Activated CD4-positive, alpha-beta T cell treated with anti-CD3 and anti-CD28 coated beads for 1 hour (primary cell): ENCODE measurements at places on chromosomes 5 and 9.

- DNase-seq, result no peak
Observed at GRCh38 chr5:73663161-73663859, 37.3 kb downstream of the ARHGEF28 start.

DNA sequence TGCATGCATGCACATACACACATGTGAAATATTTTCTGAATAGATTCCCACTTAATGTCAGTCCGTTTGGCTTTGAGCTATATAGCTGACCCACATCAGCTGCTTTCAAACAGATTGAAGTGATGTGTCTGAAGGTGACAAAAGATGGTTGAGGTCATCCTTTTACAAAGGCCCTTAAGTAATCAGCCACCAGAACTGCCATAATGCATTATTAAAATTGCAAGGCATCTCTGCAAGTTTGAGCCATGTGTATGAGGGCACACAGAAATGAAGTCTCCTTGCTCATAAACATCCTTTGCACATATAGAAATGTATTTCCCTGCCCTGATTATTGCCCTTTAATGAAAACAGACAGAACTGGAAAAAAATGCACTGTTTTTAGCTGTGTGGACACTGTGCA is 1043.0 kb upstream of the C9orf72 start:
- DNase-seq, result no peak

- no peak for DNase-seq
Observed at GRCh38 chr5:170388818-170389549, at the start of gene KCNMB1. KCNMB1 (minus strand) TSS chr5:170389367; CDS start chr5:170385447, 3,920 bp downstream.

DNA sequence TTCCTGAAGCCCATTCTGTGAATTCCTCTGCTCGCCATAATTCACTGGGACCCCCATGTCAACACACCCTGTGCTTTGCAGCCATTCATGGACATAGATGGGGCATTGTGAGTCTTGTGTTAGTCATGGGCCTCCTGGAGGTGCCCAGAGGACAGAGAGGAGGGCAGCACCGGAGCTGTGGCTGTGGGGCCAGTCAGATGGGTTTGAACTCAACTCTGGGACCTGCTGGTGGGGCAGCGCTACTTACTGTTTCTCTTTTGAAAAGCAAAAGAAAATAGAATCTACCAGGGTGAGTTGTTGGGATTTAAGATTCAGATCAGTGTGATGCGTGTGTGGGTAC is 11.3 kb upstream of the EXOC3 start:
- DNase-seq, result no peak

DNA sequence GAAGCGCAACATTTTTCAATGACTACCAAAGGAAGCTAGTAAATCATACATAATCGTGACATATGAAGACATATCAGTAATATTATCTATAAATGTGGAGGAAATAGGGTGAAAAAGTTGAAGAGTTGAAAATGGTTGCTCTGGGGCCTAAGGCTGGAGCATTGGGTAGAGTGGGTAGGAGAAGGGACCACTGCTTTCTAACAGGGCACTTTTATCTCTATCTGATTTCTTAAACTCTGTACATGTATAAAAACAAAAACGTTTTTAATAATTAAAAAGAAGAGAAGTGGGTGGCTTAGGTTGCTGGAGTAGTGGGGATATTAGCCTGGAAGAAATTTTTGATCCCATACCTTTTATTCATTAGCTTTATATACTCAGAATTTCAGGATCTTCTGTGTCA is 44.2 kb upstream of the ITGA1 start:
- no peak for DNase-seq

DNA sequence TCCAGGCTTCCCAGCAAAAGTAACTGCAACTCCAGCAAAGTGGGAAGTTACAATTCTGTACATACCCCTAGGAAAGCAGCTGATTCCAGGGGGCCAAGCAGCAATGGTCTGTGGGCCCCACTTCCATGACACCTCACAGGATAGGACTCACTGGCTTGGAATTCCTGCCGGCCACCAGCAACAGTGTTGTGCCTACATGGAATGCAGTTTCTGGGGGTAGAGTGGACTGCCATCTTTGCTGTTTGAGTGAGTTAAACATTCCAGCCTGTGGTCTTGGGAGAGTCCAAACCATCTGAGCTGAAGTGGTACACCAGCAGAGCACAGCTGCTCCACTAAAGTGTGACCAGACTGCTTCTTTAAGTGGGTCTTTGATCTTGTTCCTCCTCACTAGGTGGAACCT is 13.4 kb upstream of the FBN2 start:
- no peak for DNase-seq

DNA sequence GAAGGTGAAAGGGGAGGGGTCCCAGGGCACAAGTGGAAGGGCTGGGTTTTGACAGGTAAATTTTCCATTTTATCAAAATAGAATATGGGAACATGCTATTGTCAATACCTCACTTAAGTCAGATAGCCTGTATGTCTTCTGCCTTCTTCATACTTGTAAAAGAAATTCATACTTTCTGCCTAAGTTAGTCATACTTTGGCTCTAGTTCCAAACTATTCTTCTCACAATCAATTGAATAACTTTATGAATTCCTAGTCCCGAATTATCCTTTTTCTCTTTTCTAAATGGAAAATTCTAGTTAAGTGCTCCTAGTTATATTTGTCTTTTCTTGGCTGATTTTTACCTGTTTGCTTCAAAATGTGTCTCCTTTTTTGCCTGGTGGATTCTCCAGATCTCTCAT is 271.4 kb downstream of the CSNK1G3 start:
- DNase-seq, result no peak

GRCh38 chr9:92425474-92425873 is 1.2 kb upstream of the OMD start:
- DNase-seq, result no peak

GRCh38 chr9:30900706-30901105 is 1483.7 kb upstream of the ACO1 start:
- no peak for DNase-seq

- no peak for DNase-seq
Observed at GRCh38 chr9:106228861-106229260, 534.5 kb downstream of the TMEM38B start.

DNA sequence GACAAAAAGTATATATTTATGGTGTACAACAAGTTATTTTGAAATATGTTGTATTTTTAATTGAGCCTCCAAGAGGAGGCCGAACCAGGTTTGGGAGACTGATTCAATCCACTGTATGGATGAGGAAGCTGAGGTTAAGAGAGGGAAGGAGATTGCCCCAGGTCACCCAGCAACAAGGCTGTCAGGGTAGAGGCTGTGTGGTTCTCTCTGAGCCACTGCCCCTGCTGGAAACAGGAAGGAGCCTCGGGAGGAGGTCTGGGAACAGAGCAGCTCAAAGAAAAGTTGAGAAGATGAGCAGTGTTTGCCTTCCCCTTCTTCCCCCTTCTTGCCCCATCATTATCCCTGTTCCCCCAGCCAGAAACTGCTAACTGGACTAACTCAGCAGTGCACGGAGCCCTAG is 6.6 kb upstream of the FAT2 start:
- DNase-seq, result no peak

DNA sequence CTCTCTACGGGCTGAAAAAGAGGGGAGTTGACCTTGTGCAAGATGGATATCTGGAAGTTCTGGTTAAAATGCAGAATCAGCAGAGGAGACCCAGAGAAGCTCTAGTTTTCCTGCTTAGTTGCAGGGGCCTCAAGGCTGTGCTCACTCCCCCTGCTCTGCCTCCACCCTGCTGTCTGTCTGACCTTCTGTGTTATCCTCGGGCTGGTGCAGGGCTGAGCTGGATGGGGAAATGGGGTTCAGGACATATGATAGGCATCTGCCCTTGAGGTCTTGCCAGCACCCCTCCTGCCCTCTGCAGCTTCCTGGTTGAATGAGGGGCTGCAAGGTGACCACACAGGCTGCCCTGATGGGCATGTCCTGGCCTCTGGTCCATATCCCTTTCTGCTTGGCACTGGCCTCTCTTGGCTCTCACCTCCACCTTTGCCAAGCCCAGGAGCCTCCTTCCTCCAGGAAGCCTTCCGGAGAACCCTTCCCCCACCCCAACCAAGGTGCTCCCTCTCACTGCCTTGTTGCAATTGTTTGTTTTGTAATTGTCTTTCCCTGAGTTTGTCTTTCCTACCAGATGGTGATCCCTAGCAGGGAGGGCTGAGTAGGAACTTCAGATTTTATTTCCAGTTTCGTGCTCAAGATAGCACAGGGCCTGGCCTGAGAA is 1.3 kb downstream of the TMEM268 start:
- no peak for DNase-seq

DNA sequence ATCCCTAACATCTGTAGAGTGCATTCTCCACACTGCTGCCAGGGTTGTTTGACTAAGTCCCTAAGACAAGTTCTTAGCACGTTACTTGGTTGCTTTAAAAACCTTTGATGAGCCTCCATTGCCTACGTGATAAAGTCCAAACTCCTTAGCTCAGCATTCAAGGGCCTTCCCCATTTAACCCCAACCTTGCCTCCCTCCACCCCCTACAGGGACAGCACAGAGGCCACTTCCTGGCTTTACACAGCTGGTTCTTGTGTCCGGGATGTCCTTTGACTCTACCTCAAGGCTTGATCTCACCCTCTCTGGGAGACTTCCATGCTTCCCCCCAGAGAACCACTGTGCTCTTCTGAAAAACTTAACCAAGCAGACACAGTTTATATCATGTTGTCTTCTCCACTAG is 29.4 kb downstream of the FAM240B start:
- no peak for DNase-seq

- peak; percentile 53 for DNase-seq
Observed at GRCh38 chr5:172714491-172715420, 56.2 kb downstream of the DUSP1 start.

- DNase-seq, result no peak
Observed at GRCh38 chr5:110414360-110414759, 312.1 kb downstream of the TMEM232 start.

- no peak for DNase-seq
Observed at GRCh38 chr9:106456581-106456980, 406.4 kb upstream of the ZNF462 start.

- DNase-seq, result no peak
Observed at GRCh38 chr9:87372356-87372851, 125.3 kb upstream of the DAPK1 start.

DNA sequence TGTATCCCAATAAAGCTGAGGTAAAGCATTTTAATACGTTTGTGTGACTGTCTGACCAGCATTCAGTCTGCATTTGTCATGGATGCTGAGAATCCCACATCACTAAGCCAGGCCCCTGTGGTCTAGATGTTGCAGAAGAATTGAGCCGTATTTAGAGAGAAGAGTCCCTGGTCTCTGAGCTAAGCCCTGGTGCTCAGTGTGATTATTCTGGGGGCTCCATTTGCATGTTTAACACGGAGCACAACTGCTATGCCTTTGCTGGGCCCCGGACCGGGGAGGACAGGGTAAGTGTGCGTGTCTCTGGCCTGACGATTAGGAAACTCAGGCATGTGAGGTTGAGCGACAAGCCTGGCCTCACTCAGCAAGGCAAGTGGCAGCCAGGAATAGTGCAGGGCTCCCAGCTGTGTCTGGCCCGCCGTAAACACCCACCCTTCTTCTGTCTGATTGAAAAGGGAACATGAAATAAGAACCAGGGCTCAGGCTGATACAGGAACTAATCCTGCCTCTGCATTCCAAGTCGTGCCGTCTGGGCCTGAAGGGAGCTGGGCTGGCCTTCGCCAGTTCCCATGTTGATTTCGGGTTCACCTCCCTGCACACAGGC is 22.3 kb downstream of the FAM78A start:
- DNase-seq, result no peak

DNA sequence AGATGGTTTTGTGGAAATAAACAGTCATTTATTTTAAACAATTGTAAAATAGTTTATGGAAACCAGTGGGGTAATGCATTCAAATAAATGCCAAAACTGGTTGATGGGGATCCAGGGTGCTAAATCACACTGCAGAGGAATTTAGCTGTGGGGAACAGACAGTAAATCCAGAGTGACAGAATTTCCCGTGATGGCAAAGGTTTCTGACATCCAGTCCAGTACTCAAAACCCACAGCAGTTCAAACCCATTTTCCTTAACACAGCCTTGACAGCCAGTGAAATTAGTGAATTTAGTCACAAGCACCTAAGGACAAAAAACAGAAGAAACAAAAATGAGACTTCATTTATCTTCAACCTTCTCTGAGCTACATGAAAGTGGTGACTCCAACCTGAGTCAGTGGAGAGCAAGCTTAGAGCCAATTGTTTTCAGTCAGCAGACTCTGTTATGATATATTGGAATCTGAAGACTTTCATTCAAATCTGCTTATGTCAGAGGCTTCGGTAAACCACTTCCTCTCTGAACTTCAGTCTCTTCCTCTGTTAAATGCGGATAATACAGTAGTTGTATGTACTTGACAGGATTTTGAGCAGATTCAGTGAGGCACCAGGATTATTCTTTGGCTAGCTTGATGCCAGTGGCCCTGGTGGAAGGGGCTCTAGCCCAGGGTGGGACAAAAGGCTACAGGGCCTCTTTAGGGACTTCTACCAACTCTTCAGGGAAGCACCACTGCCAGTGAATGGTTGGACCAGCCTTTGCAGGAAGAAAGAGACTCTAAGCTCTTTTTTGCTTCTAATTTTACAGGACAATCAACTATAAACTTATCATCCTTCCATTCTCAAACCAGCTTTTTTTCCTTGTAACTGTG is 185.3 kb downstream of the MAPKAP1 start:
- no peak for DNase-seq
